Cortex of kidney (tissue), 1 donor: ENCODE measurements at places on chromosomes 1 and 21.

- DNase-seq: no peak
Measured at GRCh38 chr1:3679799-3680453, 27.6 kb downstream of the TP73 start.

DNA sequence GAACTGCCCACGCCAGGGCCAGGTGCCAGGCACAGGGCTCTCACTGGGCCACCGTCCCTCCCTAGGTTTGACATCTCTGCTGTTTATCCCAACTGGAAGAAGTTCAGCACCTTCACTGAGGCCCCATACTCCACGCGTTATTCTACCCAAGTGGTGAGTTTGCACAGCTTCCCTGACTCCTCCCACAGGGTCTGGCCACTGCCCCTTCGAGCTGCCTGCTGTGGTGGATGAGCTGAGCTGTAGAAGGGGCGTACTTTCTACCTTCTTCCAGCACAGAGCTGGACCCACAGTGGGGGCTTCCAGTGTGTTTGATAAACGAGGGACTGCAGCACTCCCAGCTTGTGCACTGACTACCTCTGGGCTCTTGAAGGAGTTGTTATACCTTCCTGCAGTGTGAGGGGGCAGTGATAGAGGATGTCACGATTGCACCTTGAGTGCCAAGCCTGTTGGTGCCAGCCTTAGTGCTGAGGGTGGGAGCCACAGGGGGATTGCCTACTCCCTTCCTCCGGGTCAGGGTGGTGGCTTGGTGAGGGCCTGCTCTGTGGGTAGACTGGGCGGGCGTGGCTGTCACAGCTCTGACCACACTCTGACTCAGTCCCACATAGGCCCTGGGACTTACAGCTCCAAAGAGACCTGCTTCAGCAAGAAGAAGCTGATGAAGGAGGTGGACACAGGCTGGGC, 5.9 kb upstream of the TTC22 start:
- no peak for DNase-seq

DNA sequence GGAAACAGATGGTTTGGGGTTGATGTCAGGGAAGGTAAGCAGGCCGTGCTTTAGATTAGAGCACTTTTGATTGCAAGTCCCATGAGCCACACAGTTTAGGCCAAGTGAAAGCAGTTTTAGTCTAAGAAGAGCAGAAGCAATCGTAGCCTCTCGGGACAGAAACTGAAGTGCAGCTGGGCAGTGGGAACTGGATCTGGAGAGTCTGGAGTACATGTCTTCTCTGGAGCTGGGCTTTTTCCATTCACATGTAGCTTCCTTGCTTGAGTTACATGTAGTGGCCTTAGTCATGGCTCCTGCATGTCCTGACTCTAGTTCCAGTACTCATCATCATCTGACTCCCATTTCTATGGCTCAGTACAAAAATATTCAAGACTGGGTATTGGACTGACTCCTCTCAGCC, 16.7 kb downstream of the CAMTA1 start:
- no peak for DNase-seq

DNA sequence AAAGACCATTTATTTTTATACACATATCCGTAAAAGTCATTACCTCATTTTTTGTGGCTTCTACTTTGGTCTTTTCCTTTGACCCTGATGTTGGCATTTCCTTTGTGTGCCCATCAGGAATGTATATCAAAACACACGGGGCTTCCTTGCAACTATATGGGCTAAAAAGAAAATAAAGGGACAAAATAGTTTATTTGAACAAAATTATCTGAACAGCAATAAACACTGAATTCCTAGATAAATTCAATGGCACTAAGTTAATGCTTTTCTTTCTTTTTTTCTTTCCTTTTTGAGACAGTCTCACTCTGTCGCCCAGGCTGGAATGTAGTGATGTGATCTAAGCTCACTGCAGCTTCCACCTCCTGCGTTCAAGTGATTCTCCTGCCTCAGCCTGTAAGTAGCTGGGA, 45.2 kb downstream of the EPRS1 start:
- DNase-seq: no peak

DNA sequence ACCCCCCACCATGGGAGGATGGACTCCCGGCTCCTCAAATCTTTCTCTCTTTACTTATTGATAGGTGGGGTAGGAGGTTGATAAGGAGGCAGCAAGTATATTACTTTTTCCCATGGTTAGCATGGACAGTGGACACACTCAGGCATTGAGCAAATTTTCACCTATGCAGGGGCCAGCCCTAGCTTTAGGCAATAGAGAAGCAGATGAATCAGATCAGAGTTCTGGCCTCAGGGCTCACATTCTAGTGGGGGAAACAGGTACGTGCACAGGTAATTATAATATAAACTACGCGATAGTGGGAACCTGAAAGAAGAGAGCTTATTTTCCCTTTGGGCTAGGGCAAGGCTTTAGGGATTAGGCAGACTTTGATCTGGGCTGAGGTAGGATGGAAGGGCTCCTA, 13.5 kb upstream of the FOXE3 start:
- no peak for DNase-seq

GRCh38 chr1:8083739-8084484, 57.8 kb upstream of the ERRFI1 start:
- no peak for DNase-seq

DNA sequence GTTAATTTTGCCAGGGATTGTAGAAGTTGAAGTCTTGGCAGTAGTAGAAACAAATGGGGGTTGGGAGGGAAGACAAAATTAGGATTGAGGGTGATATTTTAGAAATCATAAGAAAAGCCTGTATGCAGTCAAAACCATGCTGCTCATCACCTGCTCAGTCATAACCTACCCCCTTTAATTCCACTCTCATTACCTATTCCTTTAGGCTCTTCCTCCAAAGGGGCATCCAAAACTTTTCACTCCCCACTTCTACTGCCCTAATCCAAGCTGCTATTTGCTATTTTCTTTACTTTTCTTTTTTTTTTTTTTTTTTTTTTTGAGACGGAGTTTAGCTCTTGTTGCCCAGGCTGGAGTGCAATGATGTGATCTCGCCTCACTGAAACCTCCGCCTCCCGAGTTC, 11.5 kb downstream of the H3-3A start:
- no peak for DNase-seq

DNA sequence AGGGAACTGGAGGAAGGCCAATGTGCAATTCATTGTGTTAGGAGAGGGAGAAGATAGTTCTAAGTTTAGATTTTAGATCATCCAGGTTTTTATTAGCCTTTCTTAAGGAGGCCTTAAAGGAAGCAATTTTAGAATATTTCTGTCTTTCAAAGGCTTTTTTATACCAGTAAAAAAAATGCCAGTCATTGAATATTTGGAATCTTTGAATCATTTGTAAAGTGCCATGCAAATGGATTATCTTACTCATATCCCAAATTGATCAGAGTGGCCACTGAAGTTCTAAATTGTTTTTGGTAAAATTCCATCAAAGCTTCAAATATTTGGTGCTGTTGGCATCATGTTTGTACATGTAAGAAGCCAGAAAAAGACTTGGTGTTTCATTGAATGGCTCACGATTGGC, 244.8 kb downstream of the RPS6KC1 start:
- no peak for DNase-seq

DNA sequence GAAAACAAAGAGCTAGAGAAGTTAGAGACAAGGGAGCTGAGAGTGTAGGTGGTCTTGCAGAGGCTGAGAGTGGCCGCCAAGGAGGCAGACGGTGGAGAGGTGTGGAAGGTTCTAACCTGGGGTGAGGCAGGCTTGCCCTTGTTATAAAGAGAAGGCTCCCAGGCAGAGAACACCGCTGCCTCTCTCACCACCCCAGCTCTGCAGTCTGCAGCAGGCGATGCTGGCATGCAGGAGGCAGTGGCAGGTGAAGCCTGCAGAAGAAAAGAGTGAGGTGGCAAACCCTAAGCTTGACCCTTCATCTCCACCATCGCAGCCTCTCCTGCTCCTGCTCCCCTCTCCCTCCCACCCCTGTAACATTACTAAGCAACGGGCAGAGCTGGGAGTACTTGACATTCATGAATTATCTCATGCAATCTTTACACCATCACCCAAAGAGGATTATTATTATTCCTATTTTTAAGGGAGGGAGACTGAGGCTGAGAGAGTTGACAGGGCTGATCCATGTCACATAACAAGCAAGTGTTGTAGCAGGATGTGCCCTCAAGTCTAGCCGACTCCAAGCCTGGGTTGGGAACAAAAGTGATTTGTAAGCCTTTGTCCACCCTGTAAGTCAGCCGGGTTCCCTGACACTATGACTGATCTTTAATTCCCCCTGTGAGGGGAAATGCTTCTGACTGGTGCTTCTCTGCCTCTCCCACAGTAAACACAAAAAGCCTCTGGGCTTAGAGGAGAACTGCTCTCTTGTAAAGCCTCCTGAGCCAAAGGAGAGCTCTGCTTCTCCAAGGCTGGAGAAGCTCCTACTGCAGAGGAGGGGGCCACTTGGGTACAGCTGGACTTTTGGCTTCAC, 36.1 kb downstream of the KANK4 start:
- no peak for DNase-seq

GRCh38 chr1:47440599-47441081, 2.8 kb downstream of the FOXD2 start:
- no peak for DNase-seq

DNA sequence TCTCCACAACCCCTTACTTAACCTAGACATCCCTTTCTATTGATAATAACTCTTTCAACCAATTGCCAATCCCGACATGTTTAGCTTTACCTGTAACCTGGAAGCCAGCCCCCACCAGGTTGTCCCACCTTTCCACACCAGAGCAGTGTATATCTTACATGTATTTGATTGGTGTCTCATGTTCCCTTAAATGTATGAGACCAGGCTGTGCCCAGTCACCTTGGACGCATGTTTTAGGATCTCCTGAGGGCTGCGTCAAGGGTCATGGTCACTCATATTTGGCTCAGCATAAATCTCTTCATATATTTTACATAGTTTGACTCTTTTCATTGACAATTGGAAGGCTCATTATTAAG, 5.3 kb upstream of the SLC19A1 start:
- DNase-seq: no peak

- no peak for DNase-seq
Measured at GRCh38 chr1:51526248-51526647, 7.2 kb upstream of the EPS15 start.

- no peak for DNase-seq
Measured at GRCh38 chr21:46604329-46604974, 430 bp downstream of the S100B start.

GRCh38 chr1:62778208-62778607, 5.7 kb upstream of the ATG4C start:
- no peak for DNase-seq

DNA sequence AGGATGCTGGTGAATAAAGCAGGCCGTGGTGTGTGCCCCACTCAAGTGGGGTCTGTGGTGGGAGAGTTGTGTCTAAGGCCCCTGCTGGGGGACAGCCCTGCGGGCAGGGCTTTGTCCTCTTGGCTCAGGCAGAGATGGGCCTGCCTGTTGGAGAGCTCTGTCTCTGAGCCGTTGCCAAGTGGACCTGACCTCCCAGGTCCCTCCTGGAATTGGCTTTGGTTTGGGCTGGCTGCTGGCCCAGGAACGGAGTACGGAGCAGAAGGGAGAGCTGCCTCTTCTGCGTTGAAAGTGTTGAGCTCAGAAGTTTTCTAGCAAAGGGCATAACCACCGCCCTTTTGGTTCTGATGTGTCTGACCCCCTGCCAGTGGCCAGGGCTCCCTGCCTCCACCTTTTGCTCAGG, 153.9 kb downstream of the PEX14 start:
- DNase-seq: no peak

GRCh38 chr1:2231532-2232254, 3.6 kb downstream of the SKI start:
- no peak for DNase-seq

DNA sequence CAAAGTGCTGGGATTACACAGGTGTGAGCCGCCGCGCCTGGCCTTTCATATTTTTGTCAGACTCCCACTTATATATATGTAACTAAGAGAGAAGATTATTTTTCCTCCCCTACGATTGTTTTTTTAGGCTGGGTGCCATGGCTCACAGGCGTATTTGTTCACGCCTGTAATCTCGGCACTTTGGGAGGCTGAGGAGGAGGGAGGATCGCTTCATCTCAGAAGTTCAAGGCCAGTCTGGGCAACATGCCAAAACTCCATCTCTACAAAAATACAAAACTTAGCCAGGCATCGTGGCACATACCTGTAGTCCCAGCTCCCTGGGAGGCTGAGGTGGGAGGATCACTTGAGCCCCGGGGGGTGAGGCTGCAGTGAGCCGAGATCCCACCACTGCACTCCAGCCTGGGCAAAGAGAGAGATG, 23.9 kb upstream of the ITLN2 start:
- DNase-seq: no peak

DNA sequence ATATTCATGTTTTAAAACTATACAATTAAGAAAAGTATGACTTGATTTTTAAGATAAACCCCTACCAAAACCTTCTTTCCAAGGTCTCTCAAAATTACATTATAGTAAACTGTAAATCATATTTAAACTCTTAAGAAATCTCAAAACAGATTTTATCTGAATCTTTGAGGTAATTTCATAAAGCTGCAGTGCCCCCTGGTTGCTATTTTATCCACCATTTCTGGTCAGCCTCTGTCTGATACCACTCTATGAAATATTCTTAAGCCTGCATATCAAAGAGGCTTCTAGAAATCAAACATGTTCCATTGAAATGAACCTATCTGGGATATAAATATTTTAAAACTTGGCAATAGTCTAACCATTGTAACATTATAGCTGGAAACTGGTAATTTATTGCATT, 317.3 kb downstream of the COL11A1 start:
- no peak for DNase-seq

GRCh38 chr1:208850442-208850841, 606.3 kb upstream of the PLXNA2 start:
- no peak for DNase-seq

GRCh38 chr1:27300341-27301051, 21.5 kb upstream of the TMEM222 start:
- no peak for DNase-seq

GRCh38 chr1:39659110-39659509, 12.8 kb downstream of the NT5C1A start:
- no peak for DNase-seq
